Activated naive CD8-positive, alpha-beta T cell treated with anti-CD3 and anti-CD28 coated beads, Interleukin-2, amount 10 ng/mL, durations not matched to agents 7 days and 5 days (primary cell): ENCODE measurements at places on chromosomes 11 and 22. TPM values are rescaled to one million over a fixed set of nuclear protein-coding genes. Genes with fewer than 3 reads are reported as not detected.

The MOGAT2 gene
- total RNA-seq, result not detected

The ANAPC15 gene
- 49.0 TPM for total RNA-seq

The JHY gene
- total RNA-seq, result 5.5 TPM

The PRODH gene
- total RNA-seq, result 0.06 TPM

The SYT7 gene
- not detected for total RNA-seq

The GLYATL1 gene
- total RNA-seq, result not detected

The OR9G1 gene
- not detected for total RNA-seq

The MEI1 gene
- total RNA-seq, result 52.5 TPM

The CRELD2 gene
- 41.0 TPM for total RNA-seq

The C11orf21 gene
- total RNA-seq, result 51.0 TPM

The PATE4 gene
- total RNA-seq, result not detected

The FIBIN gene
- total RNA-seq, result not detected

The ANKK1 gene
- 2.4 TPM for total RNA-seq

The OR51B4 gene
- total RNA-seq, result not detected

The TRIM5 gene
- total RNA-seq, result 36.4 TPM

The PRR33 gene
- total RNA-seq, result not detected

The PLEKHA7 gene
- 1.2 TPM for total RNA-seq

The SCO2 gene
- total RNA-seq, result 8.1 TPM

The DDX25 gene
- total RNA-seq, result not detected

The TRPM5 gene
- total RNA-seq, result not detected

The PNPLA5 gene
- total RNA-seq, result not detected

The HBB gene
- not detected for total RNA-seq

The NCR3LG1 gene
- total RNA-seq, result 2.7 TPM

The RCOR2 gene
- total RNA-seq, result 0.58 TPM

The CALCA gene
- total RNA-seq, result not detected

The MS4A15 gene
- not detected for total RNA-seq

The SAA2 gene
- total RNA-seq, result not detected

The CEP126 gene
- 2.1 TPM for total RNA-seq

The APOBEC3C gene
- 124 TPM for total RNA-seq

The PARVG gene
- 241 TPM for total RNA-seq

The ZDHHC5 gene
- total RNA-seq, result 78.4 TPM

The DEFB131B gene
- total RNA-seq, result not detected

The DAGLA gene
- total RNA-seq, result 0.08 TPM

The CHRM1 gene
- not detected for total RNA-seq

The OR56A1 gene
- total RNA-seq, result not detected

The OR52A1 gene
- not detected for total RNA-seq

The OR51G1 gene
- not detected for total RNA-seq

The ALG12 gene
- total RNA-seq, result 20.2 TPM

The LUZP2 gene
- total RNA-seq, result not detected

The UPK3A gene
- total RNA-seq, result not detected

The SCUBE1 gene
- total RNA-seq, result 0.20 TPM

The MRGPRX4 gene
- total RNA-seq, result not detected
